Stimulated activated CD4-positive, alpha-beta T cell treated with anti-CD3 and anti-CD28 coated beads, Interleukin-2, amount 100 ng/mL, for 4 hours (primary cell): ENCODE measurements at places on chromosomes 13 and 19.

- DNase-seq = no peak
Measured at GRCh38 chr19:37654629-37655300, 500 bp downstream of the ZFP30 start.

- no peak for DNase-seq
Measured at GRCh38 chr19:35362261-35363000, 4.2 kb downstream of the FFAR3 start.

DNA sequence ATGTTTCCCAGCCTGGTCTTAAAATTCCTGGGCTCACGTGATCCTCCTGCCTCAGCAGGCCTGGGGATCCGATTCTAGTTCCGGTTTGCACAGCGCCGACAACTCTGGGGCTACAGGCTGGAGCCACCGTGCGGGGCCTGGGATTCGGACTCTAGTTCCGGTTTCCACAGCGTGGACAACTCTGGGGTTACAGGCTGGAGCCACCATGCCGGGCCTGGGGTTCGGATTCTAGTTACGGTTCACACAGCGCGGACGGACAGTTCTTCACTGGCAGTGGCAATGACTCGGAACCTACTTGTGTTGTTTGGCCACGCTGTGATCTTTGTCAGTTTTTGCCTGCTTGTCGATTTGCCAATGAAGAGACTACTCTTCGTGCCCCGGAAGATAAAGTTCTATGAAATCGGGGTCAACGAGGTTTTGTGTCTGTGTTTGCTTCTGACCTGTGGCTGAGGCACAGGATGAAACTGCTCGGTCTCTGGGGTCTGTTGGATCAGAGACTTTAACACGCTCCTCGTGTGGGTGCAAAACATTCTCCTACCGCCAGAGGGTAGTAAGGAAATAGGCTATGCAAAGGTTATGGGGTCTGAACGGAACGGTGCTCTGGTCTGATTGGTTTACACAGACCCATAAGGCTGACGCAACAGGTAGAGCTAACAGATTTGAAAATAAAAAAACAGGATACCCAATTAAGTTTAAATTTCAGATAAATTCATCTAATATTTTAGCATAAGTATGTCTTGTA, 12.1 kb upstream of the ZSCAN1 start:
- peak; percentile 23 for DNase-seq

- no peak for DNase-seq
Measured at GRCh38 chr13:98267080-98267912, 90.2 kb upstream of the RNF113B start.

- DNase-seq = no peak
Measured at GRCh38 chr13:88800505-88800904, 1129.3 kb downstream of the SLITRK5 start.

GRCh38 chr19:17393002-17393401, 994 bp downstream of the CCDC194 start:
- DNase-seq = no peak

DNA sequence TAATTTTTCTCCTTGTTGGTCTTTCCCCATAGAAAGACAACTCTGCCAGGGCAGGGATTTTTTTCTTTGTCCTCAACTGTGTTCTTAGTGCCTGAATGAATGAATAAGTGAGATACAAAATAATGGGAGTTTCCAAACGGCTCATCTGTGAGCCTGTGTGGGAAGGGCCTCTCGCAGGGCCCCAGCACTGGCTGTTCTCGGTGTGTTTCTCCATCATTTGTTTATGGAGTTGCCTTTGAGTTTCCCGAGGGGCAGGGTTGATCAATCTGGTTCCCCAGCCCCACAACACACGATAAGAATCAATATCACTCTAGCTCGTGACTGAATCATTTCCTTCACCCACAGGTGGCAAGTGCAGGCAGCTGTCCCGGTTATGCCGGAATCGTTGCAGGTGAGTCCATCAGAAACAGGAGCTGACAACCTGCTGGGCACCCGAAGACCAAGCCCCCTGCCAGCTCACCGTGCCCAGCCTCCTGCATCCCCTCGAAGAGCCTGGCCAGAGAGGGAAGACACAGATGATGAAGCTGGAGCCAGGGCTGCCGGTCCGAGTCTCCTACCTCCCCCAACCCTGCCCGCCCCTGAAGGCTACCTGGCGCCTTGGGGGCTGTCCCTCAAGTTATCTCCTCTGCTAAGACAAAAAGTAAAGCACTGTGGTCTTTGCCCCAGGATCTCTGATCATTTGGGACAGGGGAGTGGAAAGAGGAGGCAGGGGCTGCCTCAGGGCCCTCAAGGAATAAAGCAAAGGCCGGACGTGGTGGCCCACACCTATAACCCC, 14.9 kb downstream of the FXYD5 start:
- no peak for DNase-seq

GRCh38 chr19:5738423-5738822, 18.0 kb downstream of the CATSPERD start:
- DNase-seq = no peak

DNA sequence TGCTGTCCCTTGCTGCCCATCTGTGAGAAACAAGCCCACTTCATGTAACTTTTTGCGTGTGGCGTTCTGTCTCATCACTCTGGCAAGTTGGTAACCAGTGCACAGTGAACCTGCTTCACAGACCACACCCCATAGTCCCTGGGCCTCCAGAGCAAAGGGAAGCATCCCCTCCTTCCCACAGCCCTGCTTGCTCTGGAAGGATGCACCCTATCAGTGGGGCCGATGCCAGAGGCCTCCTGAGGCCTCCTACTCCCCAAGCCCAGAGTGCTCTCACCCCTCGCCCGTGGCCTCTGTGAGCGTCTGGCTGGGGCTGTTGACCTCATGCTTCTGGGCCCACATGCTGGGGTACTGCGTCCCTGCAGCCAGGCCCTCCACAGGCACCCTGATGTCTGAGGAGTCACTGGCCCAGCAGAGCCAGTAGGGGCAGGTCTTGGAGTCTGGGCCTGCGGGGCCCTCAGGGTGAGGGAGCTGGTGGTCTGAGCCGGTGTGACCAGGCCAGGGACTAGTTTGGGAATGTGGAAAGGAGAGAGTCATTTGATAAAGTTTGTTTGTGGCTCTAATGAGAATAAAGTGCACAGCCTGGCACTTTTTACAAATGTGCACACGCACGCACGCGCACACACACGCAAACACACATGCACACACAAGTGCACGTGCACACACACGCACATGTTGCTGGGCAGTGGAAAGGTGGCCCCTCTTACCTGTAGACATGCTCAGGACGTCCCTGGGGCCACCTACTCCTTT, 5.1 kb downstream of the TMEM86B start:
- DNase-seq = no peak

- DNase-seq = no peak
Measured at GRCh38 chr19:13057744-13058143, 44.9 kb downstream of the LYL1 start.

- DNase-seq = no peak
Measured at GRCh38 chr13:113531041-113531873, 40.7 kb upstream of the DCUN1D2 start.

- no peak for DNase-seq
Measured at GRCh38 chr13:54029226-54029625, 1000.6 kb downstream of the OLFM4 start.

GRCh38 chr19:40933025-40933424, 51.0 kb upstream of the CYP2A7 start:
- no peak for DNase-seq

DNA sequence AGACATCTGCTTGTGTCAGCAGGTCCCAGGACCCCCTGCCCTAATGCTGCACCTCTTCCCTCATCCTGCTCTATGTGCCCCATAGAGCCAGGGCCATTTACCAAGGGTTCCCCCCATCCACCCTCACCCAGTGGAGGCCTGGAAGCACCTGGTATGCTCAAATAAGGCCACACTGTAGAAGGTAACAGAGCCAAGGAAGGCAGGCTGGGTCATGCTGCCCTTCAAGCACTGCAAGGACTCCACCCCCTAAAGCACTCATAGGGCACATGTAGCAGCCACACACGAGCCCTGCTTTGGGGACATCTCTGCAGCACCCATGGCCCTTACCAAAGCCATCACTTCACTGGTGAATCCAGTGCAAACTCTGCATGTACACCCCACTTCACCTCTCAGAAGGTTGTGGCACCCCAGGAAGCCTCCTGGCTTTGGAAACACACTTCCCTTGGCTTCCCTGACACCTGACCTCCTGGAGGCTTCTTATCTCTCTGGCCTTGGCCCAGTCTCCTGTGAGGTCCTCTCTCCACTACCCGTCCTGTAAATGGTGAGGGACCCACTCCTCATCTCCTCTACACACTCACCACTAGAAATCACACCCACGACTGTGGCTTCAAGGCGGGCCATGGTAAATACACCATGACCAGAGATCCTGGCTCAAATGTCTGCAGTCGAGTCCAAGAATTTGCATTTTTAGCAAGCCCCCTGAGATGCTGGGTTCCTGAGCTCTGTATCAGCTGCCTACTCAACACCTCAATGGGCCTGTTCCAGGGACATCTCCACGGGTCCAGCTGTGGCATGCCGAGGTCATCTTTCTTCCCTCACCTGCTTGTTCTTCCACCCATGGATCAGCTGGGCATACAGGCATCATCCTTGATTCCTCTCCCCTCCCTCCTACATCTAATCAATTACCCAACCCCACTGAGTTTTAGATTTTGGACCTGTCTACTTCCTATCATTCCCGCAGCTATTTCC, 80.9 kb upstream of the DOCK9 start:
- no peak for DNase-seq

GRCh38 chr13:38409771-38410170, 60.1 kb downstream of the UFM1 start:
- DNase-seq = no peak

GRCh38 chr13:35856721-35857364, 274.3 kb downstream of the DCLK1 start:
- DNase-seq = no peak

DNA sequence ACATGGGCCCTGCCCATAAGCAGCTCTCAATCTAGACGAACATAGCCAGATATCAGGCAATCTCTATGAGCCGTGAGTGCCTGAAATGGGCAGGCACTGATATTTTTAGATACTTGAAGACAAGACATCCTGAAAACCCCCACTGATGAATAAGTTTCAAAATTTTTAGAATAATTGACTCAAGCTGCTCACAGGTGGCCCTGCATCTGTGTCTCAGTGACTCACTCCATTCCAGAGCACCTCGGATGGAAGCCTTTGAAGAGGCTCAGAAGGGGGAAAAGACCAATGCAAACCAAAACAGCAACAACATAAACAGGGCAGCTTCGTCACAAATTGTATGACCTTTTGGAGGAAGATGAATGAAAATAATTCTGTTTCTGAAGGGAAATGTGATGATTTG, 42.8 kb upstream of the SLC46A3 start:
- DNase-seq = no peak

GRCh38 chr13:98576200-98576945, 534 bp downstream of the STK24 start:
- no peak for DNase-seq

- no peak for DNase-seq
Measured at GRCh38 chr13:37149380-37149779, 43.9 kb upstream of the CSNK1A1L start.

DNA sequence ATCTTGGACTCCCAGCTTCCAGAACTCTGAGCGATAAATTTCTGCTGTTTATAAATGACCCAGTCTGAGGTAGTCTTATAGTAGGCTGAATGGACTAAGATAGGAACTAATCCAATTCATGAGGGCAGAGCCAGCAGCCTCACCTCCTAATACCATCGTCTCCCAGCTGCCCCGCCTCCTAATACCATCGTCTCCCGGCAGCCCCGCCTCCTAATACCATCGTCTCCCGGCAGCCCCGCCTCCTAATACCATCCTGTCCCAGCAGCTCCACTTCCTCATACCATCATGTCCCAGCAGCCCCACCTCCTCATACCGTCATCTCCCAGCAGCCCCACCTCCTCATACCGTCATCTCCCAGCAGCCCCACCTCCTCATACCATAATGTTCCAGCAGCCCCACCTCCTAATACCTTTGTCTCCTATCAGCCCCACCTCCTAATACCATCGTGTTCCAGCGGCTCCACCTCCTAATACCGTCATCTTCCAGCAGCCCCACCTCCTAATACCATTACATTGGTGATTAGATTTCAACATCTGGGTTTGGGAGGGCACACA, 2.4 kb upstream of the ARGLU1 start:
- peak; percentile 71 for DNase-seq

DNA sequence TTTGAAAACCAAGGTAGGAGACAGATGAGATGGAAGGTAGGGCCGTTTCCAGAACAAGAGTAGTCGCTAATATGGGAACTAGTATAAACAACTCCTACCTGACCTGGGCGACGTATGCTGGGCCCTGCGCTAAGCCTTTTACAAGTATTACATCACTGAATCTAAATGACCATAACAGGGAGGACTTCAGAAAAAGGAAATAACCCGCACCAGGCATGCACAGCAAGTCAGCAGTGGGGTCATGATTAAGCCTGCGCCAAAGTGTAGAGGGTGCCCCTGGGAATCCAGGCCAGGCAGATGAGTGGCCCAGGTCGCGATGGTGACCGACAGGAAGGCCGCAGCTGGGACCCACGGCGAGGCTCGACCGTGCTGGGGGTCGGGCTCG, 613 bp downstream of the ATP13A1 start:
- DNase-seq = no peak

DNA sequence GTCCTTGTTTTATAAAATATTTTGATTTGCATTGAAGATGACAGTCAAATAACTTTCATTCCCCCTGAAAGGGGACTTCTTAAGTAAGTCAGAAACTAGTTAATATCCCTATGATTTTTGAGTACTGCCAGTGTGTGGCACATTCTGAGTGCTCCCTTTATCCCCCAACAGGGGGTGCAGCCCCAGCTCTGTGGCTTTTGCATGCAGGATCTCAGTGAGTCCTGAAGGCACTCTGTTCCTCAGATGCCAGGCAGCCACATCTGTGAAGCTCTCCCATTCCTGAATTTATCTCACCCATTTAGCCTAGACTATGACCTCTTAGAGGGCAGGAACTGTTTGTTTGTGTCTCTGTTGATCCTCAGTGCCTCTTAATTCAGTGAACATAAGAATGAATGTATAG, 123.1 kb downstream of the CDK8 start:
- DNase-seq = no peak

DNA sequence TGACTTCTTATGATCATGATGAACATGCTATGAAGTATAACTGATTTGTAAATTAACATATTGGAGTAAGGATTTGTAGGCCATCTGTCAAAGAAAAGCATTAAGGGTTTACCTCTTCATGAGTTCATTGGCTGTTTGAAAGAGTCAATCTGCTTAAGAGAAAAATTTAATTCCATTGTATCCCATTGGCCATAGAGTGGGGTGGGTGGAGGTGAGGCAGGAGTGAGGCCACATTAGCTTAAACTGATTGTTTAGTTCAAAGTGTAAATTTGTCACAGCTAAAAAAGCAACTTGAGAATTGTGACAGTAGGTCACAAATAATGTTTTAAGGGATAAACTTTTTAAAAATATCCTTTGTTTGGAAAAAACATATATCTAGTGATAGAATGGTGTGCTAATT, 11.4 kb downstream of the GPR180 start:
- no peak for DNase-seq

DNA sequence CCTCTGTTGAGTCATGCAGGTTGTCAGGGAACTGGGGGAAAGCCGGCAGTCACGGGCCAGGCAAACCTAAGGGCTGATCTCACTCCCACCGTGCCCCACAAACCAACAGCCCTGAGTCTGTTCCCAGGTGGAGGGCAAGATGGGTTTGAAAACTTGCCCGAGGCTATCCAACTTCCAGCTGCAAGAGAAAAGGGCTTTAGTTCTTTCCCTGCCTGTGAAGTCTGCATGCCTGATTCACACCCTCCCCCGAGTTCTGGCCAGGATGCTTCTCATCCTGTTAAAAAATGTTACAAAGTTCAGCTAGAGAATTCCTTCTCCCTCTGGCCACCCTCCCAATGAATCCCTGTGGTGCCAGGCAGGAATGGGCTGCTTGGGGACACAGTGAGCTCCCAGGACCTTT, 33.1 kb downstream of the MYO16 start:
- no peak for DNase-seq

- no peak for DNase-seq
Measured at GRCh38 chr13:23671377-23671776, 101.2 kb downstream of the TNFRSF19 start.

- DNase-seq = no peak
Measured at GRCh38 chr13:43785650-43786471, 911 bp downstream of the ENOX1 start.
